BE2C (cell line): ENCODE measurements at places on chromosomes 16 and 17.

- peak; percentile 64 for DNase-seq
Measured at GRCh38 chr16:57536306-57537193, at the start of gene CCDC102A. Gene CCDC102A (minus strand): TSS chr16:57536571. CDS start chr16:57529177, 7,394 bp downstream.

DNA sequence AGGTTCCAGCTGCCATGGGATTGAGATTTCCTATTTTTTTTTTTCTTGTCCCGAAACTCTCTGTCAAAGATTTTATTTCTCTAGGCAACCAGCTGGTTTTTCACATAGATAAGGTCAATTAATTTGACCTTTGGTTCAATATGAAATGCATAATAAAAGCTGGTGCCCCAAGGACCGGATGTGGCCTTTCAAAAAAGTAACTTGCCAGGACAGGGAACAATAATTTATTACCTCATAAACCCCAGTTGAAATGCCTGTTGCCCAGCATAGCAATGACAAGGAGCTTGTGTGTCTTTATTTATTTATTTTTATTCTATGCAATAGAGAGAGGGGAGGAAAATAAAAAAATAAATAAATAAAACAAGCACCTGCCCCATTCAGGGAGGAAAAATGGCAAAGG lies 472.7 kb downstream of the KCNJ2 start:
- DNase-seq = no peak

DNA sequence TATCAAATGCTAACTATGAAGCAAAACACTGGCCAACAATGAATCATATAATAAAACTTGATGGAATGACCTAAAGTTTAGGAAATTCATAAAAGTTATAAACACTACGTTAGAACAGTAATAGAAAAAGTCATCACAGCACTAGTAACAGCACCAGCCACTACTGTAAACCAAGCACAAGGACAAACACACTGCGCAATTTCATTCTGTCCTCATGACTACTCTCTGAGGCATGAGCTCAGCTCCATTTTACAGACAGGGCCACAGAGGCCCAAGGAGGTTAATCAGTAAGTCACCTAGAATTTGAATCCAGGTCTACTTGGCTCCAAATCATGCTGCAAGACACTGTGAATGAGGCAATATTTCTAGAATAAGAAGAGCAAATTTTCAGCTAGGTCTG lies 13.4 kb downstream of the EMC8 start:
- no peak for DNase-seq

- no peak for DNase-seq
Measured at GRCh38 chr17:6347776-6348175, 87.1 kb downstream of the AIPL1 start.

DNA sequence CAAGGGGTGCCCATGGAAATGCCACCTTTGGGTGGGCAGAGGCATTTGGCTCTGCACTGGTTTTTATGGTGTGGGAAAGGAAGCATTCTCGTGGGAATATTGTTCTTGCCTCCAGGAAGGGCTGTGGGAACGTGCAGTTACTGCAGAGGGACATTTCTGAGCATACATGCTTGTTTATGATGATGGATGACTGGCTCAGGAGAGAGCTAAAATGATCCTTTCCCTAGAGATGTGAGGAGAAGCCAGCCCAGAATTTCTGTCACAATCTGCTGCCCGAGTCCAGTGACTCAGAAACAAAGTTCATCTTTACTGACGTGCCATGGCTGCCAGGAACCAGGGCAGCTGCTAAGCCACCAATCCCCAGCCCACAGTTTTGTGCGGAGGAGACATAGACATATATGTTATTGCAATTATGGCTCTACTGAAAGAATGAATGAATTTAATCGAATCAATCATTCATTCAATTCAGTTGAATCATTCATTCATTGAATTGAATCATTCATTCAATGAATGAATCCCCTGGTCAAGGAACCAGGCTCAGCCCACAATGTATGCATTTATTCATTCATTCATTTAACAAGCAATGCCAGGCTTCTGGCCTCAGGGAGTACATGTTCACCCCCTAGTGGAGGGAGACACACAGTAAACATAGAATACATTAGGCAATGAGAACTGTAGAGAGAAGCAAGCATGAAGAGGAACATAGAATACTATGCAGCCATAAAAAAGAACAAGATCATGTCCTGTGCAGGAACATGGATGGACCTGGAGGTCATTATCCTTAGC lies 414.4 kb upstream of the HSBP1 start:
- DNase-seq = no peak

- DNase-seq = no peak
Measured at GRCh38 chr17:51496378-51496777, 236.0 kb downstream of the UTP18 start.

- DNase-seq = peak; percentile 52
Measured at GRCh38 chr16:85330694-85331188, 218.5 kb upstream of the CIBAR2 start.

DNA sequence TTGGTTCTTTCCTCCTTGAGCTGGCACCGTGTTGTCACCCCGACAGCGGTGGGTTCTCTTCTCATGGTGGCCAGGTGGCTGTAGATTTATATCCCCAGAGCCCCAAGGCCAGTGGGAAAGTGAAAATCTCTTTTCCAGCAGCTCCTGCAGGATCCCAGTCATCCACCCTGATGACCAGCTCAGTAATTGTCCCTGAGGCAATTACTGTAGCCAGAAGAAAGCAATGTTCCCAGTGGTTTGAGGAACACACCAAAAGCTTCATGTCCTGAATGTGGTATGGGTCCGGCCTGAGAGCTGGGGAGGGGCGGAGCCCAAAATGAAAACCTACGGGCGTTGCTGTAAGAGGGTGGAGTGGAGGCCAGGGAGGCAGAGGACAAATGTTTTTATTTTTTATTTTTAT lies 69.0 kb downstream of the WSB1 start:
- no peak for DNase-seq

GRCh38 chr17:75639771-75640555 lies 6.7 kb downstream of the SMIM5 start:
- DNase-seq = no peak

DNA sequence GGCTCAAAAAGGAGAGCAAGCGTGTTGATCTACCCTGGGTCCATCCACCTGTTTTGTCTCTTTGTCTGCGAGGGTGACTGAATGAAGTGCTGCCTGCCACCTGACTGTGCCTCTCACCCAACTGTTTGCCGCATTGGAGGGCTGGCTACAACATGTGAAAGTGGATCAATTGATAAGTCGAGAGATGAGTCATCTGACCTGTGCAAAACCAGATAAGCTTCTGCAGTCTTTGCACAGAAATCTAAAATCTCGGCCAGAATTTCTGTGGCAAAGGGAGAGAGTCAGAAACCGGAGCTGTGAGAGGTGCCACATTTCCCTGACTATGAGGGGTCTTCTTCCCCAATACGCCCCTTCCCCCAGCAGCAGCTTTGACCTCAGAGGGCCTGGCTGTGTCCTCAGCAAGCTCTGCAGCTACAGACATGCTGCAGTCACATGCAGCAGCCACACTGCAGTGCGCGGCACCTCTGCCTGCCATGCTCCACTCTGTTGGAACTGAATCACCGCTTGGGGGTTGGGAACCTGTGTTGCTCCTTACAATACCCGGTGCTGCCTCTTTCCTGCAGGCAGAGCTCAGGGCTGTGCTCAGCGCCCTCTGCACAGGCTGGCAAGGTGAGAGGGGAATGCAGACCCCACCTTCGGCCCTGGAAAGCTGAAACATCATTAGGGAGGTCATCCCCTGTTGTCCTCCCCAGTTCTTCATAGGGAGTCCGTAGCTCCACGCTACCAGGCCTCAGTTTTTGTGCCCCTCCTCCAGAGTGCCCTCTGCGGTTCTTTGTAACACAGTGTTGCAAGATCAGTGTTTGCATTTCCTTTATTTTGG lies 16.2 kb upstream of the HAS3 start:
- peak; percentile 70 for DNase-seq

DNA sequence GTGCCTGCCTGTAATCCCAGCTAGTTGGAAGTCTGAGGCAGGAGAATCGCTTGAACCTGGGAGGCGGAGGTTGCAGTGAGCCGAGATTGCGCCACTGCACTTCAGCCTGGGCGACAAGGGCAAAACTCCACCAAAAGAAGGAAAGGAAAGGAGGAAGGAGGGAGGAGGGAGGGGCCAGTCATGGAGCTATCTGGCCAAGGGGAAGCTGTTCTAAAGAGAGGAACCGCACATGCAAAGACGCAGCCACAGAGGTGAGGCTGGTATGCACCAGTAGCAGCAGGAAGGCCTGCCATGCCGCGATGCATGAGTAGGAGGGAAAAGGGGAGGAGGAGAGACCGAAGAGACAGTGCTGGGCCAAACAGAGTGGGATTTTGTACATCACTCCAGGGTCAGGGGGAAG lies 35.9 kb downstream of the HSBP1 start:
- no peak for DNase-seq

GRCh38 chr17:73118951-73119391 lies 26.5 kb upstream of the SLC39A11 start:
- DNase-seq = peak; percentile 80

DNA sequence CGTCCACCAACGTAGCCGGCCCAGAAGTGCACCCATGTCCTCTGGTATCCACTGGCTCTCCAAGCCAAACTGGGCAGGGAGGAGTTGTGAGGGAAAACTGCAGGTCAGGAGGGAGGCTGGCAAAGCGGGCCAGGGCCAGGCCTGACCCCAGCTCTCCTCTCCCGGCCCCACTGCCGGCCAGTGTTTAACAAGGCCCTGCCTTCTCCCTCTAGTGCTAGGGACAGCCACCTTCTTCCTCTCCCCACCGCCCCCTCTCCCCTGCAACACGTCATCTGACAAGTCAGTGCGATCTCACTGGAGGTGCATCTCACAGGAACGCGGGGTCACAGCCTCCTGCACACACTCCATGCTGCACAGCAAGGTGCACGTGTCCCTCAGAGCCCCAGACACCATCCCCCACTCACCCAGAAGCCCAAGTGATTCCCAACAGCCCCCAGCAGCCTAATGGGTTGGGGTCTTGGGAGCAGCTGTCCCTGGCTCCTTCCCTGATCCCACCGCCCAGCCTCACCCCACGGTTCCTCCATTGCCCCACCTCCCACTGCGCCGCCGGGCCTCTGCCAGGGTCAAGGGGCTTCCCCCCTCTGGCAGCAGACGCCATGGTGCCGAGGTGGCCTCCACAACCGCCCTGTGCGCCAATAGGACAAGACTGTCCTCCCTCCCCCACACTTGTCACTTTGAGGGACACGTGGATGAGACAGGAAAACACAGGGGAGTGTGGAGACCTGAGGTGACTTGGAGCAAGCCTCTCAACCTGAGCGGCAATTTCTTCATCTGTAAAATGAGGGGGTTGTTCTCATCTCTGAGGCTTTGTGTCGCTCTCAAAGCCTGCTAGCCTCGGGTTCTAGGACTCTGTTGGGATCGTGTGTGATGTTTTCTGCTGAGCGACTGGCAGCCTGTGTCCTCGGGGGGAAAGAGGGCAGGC lies 1.1 kb upstream of the ACE start:
- DNase-seq = peak; percentile 54

DNA sequence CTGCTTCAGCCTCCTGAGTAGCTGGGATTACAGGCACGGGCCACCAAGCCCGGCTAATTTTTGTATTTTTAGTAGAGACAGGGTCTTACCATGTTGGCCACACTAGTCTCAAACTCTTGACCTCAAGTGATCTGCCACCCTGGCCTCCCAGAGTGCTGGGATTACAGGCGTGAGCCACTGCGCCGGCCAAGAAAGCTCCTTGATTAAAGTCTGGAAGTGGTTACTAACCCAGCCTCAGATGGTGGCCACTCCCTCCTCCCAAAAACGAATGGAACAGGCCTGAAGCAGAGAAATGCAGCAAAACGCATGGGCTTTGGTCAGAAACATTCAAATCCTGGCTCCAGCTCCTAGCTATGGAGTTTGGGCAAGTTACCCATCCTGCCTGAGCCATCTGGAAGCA lies 11.3 kb downstream of the FKBP10 start:
- DNase-seq = no peak

DNA sequence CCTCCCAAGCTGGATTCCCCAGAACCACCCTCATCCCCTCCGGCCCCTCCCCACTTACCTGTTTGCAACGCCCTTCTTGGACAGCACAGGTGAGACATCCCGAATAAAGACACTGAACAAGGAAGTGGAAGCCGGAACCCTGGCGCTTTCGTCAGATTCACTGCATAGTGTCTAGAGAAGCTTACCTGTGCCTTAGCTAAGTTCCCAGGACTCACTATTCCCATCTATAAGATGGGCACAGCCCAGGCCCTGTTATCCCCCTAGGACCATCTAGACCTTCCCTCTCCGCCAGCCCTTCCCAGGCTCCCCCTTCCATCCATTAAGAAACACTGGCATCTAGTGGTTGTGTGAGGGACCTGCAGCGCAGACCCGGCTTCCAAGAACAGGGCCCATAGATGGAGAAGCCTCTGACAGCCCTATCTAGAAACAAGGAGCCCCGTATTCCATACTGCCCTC lies 26.9 kb upstream of the RPL38 start:
- DNase-seq = peak; percentile 78

GRCh38 chr16:3716831-3717234 lies 491 bp downstream of the TRAP1 start:
- peak; percentile 61 for DNase-seq

- DNase-seq = peak; percentile 27
Measured at GRCh38 chr16:66578651-66579531, at the start of gene CMTM2. Gene CMTM2 (plus strand): TSS chr16:66579463. CDS start chr16:66579608, 145 bp downstream.

GRCh38 chr17:52138350-52138749 lies 20.2 kb downstream of the CA10 start:
- no peak for DNase-seq

DNA sequence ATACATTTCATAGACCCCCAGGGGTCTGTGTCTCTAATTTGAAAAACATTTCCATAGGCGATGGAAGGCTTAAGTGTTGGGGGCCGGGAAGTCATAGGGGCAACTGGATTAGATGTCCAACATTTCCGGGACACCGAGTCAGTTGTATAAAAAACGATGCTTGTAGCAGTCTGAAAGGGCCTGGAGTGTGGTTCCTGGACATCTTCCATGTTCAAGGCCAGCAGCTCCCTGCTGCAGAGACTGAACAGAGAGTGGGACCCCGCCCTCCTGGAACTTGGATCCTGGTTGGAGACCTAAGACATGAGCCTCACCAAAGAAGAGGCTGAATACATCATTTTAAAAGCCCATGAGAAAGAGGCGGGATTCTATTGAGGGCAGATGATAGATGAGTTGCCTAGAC lies 82.0 kb upstream of the ZNF423 start:
- DNase-seq = no peak

DNA sequence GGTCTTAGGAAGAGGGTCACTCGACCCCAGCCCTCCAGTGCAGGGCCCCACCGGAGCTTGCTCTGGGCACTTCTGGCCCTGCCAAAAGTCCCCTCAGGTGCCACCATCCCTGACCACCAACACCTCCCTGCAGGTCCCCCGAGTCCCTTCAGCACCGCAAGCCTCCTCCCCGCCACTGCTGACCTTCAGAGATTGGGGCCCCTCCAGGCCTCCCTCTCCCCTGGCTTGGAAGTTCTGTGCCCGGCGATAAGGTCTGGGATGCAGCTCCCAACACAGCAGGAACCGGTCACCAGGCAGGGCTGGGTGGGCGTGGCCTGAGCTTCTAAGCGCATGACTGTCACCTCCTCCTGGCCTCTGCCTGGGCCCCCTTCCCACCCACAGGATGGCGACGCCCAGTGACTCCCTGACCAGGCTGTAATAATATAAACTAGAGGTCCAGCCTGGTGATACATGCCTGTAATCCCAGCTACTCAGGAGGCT lies 11.2 kb downstream of the PIEZO1 start:
- DNase-seq = peak; percentile 52

DNA sequence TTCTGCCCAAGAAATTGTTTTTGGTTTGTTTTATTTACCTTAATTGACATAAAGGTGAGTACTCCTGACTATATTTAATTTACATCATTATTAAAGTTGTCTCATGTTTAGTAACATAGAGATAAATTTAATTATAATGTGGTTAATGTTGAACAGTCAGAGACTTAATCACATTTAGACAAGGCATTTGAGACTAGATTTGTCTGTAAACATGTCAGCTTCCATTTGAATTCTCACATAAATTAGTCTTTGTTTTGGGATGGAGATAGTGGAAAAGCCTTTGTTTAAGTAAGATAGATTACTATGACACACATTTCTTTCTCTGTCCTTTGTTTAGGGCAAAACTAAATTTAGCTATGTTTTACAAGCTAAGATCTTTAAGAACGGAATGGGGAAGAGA lies 18.5 kb upstream of the BCAS3 start:
- DNase-seq = no peak
